ENCODE measurements at places on chromosomes 7 and 10. TPM values are rescaled to one million over a fixed set of nuclear protein-coding genes. Genes with fewer than 3 reads are reported as not detected.

DNA sequence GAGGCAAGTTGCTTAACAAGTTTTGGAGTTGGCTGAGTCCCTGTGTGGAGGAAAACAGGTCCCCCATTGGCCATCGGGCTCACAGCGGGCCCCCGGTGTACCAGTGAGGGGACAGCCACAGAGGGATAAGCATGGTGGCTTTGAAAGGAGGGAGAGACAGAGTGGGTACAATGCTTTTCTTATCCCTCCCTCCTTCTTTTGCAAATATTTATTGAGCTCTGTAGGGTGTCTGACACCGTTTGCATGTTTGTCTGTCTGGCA, 2.8 kb downstream of the HTRA1 start:
- H3K4me3 ChIP-seq, result no peak overlapping the region
- H3K27ac ChIP-seq, result no peak overlapping the region
- no peaks in the 10 kb centered on the region for H3K36me3 ChIP-seq
- H3K27me3 ChIP-seq, result peaks cover 58% of the 10 kb centered on the region
- H3K4me1 ChIP-seq, result peaks cover 29% of the 10 kb centered on the region
- no peak for DNase-seq

ASAH2 gene
- total RNA-seq, result 0.40 TPM

DNA sequence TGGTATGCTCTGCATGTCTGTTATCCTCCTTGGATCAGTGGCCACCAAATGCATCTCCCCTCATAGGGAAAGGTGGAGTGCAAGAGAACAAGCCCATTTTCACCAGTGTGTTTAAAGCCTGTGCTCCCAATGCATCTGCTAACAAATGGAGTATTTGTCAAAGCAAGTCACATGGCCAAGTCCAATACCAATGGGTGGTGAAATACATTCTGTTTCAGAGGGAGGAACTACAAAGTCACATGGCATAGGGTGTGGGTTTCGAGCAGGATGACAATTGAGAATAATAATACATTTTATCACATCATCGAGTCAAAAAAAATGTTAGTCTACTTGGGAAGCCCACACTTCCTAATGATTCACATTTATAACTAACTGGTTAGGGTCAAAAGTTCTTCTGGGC, 62.7 kb downstream of the SUGCT start:
- H3K4me3 ChIP-seq, result no peak overlapping the region
- H3K4me1 ChIP-seq, result no peaks in the 10 kb centered on the region
- no peaks in the 10 kb centered on the region for H3K36me3 ChIP-seq
- H3K27ac ChIP-seq, result no peak overlapping the region
- DNase-seq, result no peak
- no peaks in the 10 kb centered on the region for H3K27me3 ChIP-seq

DNA sequence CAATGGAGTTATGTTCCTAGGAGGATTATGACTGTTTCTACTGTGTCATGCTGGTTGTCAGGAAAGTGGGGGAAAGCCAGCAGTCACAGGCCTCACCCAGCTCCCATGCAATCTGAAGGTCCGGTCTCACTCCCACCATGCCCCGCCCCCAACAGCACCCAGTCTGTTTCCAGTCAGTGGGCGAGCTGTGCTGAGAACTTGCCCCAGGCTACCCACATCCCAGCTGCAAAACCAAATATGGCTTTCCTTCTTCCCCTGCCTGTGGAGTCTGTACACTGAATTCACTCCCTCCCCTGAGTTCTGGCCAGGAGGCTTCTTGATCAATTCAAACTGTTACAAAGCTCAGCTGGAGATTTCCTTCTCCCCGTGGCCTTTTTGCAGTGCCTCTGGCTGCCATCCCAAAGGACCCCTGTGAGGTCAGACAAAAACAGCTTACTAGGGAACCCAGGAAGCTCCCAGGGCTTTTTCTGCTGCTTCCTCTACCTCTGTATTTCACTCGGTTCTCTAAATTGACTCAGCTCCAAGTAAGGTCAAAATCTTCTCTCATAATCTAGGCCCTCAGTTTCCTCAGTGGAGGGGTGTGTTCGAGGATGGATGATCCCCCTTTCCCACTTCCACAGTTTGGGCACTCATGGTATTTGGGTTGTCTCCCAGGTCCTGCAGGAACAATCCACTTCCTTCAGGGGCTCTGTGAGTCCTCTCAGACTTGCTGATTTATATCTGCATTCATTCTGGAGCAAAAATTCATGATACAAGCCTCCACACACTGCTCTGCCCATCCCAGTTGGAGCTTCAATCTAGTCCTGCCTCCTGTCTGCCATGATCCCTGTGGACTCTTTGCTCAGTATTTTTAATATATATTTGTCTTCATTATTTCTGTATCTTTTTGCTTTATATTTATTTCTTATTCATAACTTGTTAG, 205.5 kb downstream of the SEMA3D start:
- H3K27me3 ChIP-seq, result no peaks in the 10 kb centered on the region
- no peaks in the 10 kb centered on the region for H3K36me3 ChIP-seq
- H3K4me1 ChIP-seq, result peaks cover 2% of the 10 kb centered on the region
- no peak overlapping the region for H3K27ac ChIP-seq
- no peak for DNase-seq

DNA sequence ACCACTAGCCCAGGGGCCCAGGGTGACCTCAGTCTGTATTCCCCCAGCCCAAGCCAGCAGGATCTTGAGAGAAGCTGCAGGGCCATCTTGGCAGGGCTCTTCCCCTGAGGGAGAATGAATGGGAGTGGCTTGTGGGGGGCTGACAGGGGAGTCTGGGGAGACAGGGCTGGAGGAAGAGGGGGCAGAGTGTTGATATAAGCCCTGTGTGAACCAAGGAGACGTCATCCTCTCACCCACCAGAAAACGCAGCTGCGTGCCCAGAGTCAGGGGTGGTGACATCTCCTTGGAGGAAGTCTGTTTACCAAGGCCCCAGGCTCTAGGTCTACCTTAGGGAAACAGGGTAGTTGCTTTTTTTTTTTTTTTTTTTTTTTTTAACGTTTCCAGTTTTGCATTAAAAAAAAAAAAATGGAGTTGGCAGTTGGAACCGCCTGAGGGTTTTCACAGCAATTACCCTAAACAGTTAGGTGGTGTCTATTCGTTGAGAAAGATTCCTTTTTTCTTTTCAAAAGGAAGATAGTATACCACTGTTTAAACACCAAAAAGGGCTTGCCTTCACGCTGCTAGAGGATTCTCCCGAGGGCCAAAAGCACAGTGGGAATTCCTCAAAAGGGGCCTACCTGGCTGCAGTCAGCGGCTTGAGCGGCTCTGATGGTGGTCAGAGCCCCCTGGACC, 113.8 kb downstream of the PRPF18 start:
- H3K4me3 ChIP-seq, result no peak overlapping the region
- H3K27me3 ChIP-seq, result no peaks in the 10 kb centered on the region
- H3K4me1 ChIP-seq, result no peaks in the 10 kb centered on the region
- H3K27ac ChIP-seq, result no peak overlapping the region
- no peak for DNase-seq

EPO gene
- total RNA-seq, result not detected

DNA sequence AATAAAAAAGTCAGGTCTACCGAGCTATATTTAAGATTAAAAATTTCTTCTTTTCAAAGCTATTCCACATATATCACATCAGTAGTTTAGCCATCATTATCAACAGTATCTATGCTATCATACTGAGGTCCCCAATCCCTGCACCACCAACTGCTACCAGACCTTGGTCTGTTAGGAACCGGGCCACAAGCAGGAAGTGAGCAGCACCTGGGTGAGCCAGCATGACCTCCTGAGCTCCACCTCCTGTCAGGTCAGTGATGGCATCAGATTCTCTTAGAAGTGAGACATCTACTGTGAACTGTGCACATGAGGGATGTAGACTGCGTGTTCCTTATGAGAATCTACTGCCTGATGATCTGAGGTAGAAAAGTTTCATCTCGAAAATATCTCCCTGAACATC, 632.1 kb upstream of the KCND2 start:
- no peak for DNase-seq
- H3K4me3 ChIP-seq, result no peak overlapping the region
- H3K4me1 ChIP-seq, result no peaks in the 10 kb centered on the region
- no peaks in the 10 kb centered on the region for H3K27me3 ChIP-seq
- no peak overlapping the region for H3K27ac ChIP-seq

EMX2 gene
- total RNA-seq, result not detected

DNA sequence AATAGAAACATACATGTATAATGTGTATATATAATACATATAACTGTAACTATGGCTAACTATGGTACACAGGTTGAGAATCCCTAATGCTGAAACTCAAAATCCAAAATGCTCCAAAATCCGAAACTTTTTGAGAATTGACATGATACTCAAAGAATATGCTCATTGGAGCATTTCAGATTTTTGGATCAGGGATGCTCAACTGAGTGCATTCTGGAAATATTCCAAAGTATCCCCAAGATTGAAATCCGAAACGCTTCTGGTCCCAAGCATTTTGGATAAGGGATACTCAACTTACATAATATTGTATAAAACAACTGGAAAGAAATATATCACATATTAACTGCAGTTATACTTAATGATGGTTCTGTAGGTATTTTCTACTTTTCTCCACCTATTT, 94.2 kb upstream of the ASAH2 start:
- H3K27me3 ChIP-seq, result no peaks in the 10 kb centered on the region
- H3K27ac ChIP-seq, result no peak overlapping the region
- no peak for DNase-seq
- H3K4me1 ChIP-seq, result no peaks in the 10 kb centered on the region
- peaks cover 6% of the 10 kb centered on the region for H3K36me3 ChIP-seq

FGL2 gene
- total RNA-seq, result 45.2 TPM
